T-cell (primary cell): ENCODE measurements at places on chromosomes 5 and 9. TPM values are rescaled to one million over a fixed set of nuclear protein-coding genes. Genes with fewer than 3 reads are reported as not detected.

DNA sequence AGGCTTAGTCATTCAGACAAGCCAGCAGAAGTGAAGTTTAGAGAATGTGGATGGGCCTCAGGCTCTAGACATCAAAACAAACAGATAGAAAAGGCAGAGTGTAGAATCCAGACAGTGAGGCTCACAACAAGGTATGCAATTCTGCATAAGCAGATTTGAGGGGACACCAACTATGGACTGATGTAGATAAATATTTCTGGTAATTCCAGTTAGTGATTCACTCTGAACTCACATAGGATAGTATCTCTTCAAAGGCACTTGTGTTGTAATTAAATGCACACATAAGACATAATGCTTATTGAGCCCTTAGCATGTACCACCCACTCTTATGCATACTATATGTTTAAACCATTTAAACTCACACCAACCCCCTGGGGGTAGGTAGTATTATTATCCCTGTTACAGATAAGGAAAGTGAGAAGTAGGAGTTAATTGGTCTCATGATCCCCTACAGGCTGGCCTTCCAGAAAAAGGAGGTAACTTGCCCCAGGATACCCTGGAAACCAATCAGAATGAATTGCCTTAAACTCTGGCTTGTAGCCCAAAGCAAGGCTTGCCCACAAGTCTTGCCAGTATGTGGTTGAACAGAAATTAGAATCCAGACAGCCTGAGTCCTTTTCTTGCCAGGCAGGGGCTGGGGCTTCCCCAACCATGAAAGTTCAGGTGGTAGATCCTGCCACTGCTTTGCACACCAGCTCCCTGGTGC is 39.5 kb upstream of the HSPB3 start:
- DNase-seq: no peak

DNA sequence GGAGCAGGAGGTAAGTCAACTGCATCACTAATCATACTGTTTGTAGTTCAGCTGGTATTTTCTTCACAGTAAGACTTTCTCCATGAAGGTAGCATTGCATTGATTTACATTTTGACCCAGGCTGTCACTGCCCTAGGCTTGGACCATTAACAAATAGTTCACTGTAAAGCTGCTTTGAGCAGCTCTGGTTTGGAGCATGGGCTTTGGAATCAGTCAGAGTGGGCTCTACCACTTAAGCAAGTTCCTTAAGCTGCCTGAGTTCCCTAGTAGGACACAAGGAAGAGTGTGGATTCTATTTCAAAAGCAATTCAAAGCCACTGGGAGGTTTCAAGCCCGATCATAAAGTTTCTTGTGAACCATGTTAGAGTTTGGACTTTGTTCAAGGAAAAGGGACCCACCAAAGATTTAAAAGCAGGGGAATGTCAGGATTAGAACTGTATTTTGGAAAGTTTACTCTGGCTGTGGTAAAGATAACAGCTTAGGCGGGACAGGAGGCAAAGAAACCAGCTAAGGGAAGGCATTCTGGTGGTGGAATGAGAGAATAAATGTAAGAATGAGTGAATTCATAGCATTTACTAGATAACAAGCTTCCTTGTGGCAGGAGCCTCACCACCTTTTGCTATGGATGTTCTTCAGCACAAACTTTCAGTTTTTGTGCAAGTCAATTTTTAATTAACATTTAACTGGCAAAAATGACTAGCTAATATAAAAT is 12.3 kb upstream of the PANK3 start:
- DNase-seq: no peak

DNA sequence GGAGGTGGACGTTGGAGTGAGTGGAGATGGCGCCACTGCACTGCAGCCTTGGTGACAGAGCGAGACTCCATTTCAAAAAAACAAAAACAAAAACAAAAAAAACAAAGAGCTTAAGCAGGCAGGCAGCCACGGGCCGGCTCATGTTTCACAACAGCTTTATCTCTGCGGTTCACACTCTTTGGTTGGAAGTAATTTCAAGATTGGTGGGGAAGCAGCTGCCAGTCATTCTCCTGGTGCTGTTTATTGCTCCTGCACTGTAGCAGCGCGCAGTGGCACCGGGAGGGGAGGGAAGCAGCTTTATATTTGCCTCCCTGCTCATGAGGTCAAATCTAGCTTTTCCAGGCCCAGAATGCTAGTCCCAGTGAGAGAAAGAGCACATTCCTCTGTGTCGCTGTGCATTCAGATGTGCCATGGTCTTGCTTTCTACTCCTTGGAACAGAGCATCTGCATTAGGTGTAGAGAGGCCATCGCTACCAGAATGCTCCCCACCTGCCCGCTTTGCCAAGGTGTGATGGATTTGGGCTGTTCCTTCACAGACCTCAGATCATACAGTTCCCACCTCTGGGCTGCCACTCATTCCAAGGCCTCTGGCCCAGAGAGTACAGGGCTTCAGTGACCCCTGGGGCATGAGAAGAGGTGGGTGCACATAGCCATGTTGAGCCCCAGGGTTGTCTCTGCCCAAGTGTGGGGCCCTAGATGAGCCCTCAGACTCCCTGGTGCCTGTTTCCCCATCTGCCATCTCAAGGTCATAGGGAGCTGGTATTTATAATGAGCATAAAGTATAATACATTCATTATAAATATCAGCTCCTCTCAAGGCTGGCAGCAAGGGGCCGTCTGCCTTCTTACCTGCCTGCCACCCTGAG is 270.4 kb downstream of the MED10 start:
- no peak for DNase-seq

- no peak for DNase-seq
Observed at GRCh38 chr5:26610577-26610976, 427.8 kb downstream of the CDH9 start.

DNA sequence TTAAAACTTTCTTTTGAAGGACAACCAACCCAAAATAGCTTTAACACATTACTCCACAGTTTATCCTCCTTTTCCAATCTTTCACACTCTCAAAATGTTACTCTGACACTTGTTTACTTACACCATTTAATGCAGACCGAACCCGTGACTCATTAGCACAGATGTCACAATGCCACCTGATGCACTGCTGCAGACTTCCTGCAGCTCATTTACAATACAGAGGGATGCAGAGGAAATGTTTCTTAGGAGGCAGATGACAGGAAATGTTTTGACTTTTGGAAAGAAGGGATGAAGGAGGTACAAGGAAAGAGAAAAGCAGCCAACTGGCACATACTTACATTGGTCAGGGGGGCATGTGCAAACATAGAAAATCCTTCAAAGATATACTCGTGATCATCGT is 39.0 kb downstream of the DROSHA start:
- no peak for DNase-seq

DNA sequence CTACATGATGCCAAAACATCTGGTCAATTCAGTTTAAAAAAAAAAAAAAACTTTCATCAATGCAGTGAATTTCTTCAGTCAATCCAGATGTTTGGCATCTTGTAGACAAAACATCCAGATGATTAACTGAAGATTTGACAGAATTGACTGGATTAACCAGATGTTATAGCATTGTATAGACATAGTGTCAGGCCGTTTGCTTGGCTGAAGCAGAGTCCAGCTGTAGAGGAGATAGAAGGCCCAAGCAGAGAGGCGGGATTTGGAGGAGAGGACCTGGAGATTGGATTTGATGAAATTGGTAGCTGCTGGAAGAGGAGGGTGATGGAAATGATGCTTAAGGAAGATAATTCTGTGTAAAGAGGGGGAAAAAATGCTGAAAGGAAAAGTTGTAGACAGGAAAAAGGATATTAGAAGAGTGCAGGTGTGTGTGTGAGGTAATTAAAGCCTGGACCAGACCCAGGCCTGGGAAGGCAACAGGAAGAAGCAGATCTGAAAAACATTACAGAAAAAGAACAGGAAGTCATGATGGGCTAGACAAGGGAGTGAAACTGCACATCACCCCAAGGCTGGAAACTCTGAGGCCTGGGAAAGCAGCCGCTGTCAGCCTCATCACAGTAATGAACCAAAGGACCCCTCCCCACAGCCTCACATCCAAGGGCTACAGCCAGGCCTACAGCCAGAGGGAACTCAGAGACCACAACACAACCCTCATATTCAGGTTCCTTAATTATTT is 258.3 kb downstream of the CWC27 start:
- DNase-seq: no peak

- no peak for DNase-seq
Observed at GRCh38 chr5:115184770-115185169, 15.1 kb upstream of the TRIM36 start.

GRCh38 chr9:131178926-131179325 is 53.5 kb downstream of the NUP214 start:
- DNase-seq: no peak

- no peak for DNase-seq
Observed at GRCh38 chr9:113621309-113621791, 157.8 kb downstream of the RGS3 start.

GRCh38 chr9:86202338-86202882 is 57.0 kb downstream of the C9orf153 start:
- DNase-seq: peak; percentile 3

- no peak for DNase-seq
Observed at GRCh38 chr5:27832886-27833285, 794.5 kb upstream of the CDH9 start.

GRCh38 chr5:68545636-68546295 is 330.2 kb downstream of the PIK3R1 start:
- no peak for DNase-seq

- no peak for DNase-seq
Observed at GRCh38 chr5:103244398-103244797, 14.2 kb upstream of the MACIR start.

DNA sequence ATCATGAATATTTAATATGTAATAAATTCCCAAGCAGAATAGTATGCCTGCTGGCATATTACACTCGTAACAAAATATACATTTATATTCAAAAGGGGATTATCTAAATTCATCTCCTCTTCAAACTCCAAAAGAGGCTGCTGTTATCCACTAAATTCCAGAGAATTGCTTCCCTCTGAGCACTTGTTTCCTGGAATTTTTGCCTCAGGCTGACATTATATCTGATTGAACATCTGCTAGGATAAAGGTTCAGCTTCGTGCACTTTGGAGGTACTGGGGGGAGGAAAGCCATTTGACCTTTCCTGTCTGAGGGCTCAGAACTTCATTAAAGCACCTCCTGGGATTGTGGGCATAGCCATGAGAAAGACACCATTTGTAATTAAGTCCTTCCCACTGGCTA is 4.3 kb upstream of the HAPLN1 start:
- DNase-seq: no peak

GRCh38 chr9:106600955-106601560 is 261.9 kb upstream of the ZNF462 start:
- no peak for DNase-seq

DNA sequence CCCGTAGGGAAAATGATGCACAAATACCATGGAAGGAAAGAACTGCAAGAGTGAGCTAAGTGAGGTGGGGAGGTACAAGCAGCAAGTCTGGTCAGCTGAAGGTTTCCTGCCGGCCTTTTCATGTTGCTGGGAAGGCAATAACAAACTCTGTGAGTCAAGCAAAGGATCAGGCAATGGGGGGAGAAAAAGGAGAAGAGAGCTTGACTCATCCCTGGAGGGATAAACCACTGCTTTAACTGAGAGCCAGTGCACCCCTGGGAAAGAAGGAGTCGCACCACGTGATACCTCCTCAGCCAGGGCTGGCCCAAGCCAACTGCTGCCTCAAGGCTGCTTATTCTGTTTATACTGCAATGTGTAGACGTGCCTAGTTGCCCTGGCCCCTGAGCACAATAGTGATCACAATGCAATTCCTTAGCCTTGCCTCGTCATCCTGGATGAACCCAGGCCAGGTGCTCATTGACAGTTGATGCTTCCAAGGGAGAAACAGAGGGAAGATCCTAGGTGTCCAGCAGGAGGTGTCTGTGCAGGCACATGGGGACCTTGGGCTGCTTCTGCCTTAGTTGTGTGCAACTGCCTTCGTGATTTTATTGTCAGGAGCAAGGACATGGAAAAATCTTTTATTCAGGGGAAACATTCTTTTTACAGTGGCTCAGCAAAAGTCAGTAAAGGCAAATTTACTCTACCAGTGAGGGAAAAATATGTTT is 203.0 kb upstream of the TUT7 start:
- no peak for DNase-seq

GRCh38 chr9:16633794-16634193 is 236.7 kb downstream of the BNC2 start:
- no peak for DNase-seq

DNA sequence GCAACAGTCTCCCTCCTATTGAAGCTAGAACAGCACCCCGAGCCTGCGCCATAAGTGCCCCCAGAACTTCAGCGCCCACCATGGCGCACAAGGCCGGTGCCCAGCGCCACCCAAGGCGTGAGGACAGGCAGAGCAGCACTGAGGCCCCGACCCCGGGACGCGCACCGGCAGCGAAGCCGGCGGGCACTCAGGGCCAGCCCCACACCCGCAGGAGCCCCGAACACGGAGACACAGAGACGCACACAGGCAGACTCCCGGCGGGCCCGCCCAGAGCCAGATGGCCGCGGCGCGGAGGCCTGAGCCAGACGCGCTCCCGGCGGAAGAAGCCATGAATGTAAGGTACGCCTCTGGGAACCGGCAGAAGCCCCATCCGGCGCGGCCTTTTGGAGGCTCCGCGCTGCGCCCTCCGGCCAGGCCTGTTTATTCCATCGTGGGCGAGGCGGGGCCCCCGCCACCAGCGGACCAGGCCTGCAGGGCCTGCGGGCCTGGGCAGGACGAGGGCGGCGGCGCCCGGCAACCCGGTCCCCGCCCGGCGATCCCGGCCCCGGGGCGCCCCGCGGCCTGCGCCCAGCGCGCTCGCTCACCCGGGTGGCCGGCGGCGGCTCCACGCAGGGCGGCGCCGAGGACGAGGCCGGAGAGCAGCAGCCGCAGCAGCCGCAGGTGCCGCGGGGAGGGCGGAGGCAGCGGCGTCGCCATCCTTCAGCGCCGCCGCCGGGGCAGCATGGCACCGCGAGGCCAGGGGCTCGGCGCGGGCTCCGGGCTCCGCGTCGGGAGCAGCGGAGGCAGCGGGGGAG is 486 bp downstream of the NPDC1 start:
- no peak for DNase-seq

GRCh38 chr5:63919763-63920478 is 42.3 kb downstream of the HTR1A start:
- no peak for DNase-seq

GRCh38 chr5:171478946-171479775 is 59.7 kb downstream of the FGF18 start:
- no peak for DNase-seq

- no peak for DNase-seq
Observed at GRCh38 chr9:121354762-121355161, 15.3 kb downstream of the STOM start.

GRCh38 chr9:32463500-32464293 is 62.3 kb downstream of the RIGI start:
- no peak for DNase-seq

ZDHHC11B gene
- total RNA-seq: 2.1 TPM

SLCO4C1 gene
- total RNA-seq: 1.4 TPM

SPATA6L gene
- total RNA-seq: 3.3 TPM

GABRA1 gene
- total RNA-seq: not detected

PDLIM4 gene
- total RNA-seq: not detected

TRIM7 gene
- total RNA-seq: 3.0 TPM

CCL27 gene
- not detected for total RNA-seq

IL5 gene
- total RNA-seq: 1.2 TPM

CCDC187 gene
- 0.20 TPM for total RNA-seq
